T47D (cell line): ENCODE measurements at places on chromosomes 6 and 20.
A peak's percentile ranks its signal among the peaks of the same experiment; 100 is the strongest.

- peak; percentile 75 for DNase-seq
Observed at GRCh38 chr20:50746138-50746940, 15.0 kb downstream of the PARD6B start.

DNA sequence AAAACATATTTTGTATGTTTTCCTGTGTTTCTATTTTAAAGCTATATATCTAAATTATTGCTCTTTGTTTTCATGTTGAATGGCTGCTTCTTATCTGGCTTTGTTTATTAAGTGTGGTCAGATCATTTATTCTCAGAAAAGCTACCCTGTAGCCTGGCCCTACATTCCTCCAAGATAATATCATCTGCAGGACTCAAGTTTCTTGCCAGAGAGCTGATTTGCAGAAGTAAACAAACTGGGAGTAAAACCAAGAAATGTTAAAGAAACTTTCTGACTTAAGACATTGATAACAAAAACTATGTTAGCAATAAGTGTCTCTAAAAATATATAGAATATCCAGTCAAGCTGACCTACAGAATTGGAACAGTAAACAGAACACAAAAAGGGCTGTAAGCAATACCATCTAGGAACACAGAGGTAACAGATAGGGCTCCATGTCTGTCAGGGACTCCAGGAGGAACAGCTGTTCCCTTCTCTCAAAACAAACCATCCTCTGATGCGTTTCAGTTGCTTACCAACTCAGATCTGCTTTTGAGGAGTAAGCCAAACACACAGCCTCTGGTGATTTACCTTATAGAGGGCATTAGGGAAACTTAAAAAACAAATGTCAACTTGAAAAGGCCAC is 17.5 kb upstream of the CEP85L start:
- DNase-seq: no peak

DNA sequence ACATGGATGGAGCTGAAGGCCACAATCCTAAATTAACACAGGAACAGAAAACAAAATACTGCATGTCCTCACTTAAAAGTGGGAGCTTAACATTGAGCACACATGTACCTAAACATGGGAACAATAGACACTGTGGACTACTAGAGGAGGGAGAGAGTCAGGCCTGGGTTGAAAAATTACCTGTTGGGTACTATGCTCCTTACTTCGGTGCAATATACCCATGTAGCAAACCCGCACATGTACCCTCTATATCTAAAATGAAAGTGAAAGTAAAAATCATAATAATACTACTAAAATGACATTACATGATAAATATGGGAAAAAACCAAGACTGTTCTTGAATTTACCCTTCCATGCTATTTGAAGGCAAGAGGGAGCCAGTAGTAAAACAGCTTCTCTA is 1273.8 kb upstream of the ADGRB3 start:
- DNase-seq: no peak

DNA sequence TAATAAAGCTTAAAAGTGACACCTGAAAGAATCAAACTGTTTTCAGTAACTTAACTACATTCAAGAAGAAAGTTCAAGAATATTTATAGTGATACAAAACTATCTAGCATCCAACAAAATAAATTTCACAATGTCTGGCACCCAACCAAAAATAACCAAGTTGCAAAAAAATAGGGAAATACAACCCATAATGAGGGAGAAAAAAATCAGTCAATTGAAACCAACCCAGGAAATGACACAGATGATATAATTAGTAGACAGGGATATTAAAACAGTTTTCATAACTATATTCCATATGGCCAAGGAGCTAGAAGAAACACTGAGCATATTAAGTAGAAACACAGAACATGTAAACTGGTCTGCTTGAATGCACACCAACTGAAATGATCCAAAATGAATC is 120.2 kb upstream of the BEND3 start:
- no peak for DNase-seq

DNA sequence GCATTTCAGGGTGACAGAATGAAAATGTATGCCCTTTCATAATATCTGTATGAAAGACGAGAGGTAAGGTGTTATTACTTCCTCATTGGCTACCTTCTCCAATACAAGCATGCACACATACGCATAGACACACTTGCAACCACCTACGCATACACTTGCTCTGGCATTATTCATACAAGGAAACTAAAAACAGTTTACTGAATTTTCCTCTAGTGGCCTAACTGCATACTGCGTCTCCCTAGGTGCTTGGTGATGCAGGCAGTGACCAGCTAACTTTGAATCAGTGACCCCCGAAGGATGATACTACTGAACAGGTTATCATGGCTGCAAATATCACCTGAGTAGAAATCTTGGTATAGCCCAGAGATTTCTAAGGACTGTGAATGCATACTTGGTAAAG is 593.1 kb downstream of the PKHD1 start:
- DNase-seq: no peak

DNA sequence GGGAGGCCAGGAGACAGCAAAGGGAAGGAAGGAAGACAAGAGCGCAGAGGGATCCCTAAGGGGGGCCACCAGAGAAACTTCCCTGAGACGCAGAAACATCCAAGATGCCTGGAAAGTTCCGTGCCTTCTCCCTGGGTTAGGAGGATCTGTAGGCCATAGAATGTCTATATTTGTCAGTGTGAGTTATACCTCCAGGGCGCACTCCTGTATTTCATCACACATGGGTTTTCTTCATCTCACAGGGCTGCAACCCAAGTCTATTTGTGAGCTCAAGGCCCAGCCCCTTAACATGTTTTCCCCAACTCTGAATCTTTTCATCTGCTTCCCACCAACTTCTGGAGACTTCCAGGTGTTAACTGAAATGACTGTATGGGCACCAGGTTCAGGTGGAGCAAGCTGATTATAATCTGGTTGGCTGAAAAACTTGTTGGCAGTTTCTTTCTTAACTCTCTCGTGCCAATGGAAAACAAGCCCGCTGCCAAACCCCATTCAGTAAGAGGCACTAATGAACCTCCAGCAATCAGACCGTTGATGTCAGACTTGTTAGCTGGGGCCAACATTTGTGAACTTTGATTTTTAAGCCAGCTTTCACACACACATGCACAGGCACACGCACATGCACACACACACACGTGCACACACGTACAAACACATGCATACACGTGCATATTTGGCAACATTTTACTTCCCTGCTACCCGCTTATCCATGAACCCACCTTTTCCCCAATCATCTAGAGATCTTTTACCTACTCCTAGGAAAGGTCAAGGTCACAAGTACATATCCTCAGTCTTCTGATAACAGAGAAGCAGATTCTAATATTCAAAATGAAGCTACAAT is 247.5 kb upstream of the GMDS start:
- DNase-seq: no peak

DNA sequence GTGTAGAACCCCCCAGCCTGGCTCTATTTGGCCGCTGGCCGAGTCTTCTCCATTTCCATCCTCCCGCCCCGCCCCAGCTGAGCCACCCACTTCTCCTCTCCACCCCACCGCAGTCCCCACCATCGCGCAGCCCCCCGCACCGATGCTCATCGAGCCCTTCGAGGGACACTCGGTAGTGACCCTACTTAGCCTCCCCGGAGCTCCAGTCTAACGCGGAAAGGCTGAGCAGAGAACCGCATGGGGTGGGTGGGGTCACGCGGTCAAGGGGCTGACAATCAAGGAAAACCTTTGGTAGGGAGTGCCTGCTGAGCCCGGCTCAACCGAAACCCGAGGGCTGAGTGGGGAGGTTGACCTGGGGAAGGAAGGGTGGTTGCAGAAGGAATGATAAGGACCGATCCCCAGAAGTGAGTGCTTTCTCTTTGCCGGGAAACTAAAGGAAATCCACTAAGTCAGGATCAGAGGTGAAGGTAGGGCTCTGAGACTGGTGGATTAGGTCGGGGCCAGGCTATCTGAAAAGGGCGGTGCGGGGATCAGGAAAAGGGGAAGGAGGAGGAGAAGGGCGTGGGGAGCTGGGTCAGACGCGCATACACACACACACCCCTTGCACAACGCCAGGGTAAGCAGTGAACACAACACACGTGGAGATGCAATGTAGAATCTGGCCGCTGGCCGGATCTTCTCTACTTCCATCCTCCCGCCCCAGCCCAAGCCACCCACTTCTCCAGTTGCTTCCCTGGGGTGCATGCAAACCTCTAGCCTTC is 49.8 kb downstream of the CPXM1 start:
- DNase-seq: peak; percentile 54

DNA sequence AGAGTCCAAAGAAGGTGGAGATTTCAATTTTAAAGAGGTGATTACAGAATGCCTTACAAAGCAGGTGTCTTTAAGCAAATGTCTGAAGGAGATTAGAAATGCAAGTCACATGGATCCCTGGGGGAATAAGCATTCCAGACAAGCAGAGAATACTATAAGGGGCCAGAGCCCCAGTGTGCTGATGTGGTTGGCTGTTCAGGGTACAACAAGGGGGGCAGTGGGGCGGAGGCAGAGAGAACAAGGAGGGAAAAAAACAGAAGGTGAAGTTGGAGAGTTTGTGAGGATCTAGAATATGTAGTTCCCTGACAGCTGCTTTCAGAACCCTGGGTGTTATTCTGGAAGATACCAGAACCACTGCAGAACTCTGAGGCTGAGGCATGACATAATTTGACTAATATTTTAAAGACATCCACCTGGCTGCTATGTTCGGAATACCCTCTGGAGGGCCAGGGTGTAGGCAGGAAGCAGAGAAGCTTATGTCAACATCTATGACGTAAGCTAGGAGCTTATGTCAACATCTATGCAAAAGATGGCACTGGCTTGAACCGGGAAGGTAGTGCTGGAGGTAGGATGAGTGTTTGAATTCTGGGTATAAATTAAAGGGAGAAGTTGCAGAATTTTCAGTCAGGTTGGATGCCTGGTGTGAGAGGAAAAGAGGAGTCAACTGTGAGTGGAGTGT is 276.3 kb upstream of the AGPAT4 start:
- DNase-seq: no peak

GRCh38 chr6:142235791-142236190 is 66.0 kb upstream of the ADGRG6 start:
- DNase-seq: no peak

GRCh38 chr6:168186438-168186837 is 107.4 kb upstream of the FRMD1 start:
- no peak for DNase-seq

DNA sequence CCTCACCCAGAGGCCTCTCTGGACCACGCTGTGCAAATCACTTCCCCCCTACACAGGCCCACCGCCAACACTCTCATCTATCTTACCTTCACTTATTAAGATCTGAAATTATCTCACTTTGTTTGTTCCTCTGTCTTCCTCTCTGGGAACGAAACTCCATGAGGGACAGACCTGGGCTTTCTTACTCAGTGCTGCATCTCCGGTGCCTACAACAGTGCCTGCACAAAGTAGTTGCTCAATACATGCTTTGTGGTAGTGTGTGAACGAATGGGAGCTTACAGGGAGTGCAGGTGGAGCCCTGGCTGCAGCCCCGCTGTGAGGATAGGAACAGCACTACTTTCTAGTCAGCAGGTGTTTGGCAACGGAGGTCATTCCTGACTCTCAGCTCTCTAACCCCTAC is 5.3 kb downstream of the CASS4 start:
- no peak for DNase-seq

GRCh38 chr20:35387334-35387733 is 24.4 kb downstream of the UQCC1 start:
- no peak for DNase-seq

- no peak for DNase-seq
Observed at GRCh38 chr20:2955257-2955970, 82.1 kb downstream of the PTPRA start.

GRCh38 chr6:88304520-88304919 is 138.4 kb upstream of the CNR1 start:
- DNase-seq: no peak

DNA sequence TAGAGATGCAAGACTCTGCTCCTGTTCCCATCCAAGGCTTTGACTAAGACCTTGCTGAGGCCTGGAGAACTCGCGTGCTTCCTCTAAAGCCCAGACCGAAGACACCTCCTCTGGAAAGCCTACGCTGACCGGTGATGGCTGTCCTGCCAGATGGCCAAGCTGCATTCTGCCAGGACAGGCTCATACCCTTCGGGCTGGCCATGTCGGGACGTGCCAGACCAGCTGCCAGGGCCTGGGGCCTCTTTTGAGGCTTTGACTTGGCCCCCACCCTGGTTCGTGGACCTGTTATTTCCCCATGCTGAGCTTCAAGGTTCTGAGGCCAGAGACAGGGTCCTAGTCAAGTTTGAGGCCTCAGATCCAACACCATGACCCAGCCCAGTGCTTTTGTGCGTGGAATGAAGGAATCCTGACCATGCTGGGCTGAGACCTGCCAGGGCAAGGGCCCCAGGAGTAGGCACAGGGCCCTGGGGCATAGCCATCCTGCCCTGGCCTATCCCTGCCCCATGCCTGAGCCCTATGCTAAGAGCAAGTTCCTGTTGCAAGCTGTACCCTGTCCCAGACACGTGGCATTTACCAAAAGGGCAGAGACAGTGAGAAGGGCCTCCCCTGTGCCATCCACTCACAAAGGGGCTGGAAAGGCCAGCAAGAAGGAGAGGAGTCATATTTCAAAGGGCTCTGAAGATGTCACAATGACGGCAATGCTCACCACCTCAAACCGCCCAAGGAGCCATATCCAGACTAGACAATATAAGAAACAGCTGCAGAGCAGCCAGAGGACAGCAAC is 42.8 kb downstream of the MRPL14 start:
- peak; percentile 77 for DNase-seq

- peak; percentile 91 for DNase-seq
Observed at GRCh38 chr6:71288228-71289038, at the start of gene OGFRL1. TSS of gene OGFRL1 (plus strand) at chr6:71288811. CDS start at chr6:71288937, 126 bp downstream.

- DNase-seq: no peak
Observed at GRCh38 chr6:100719883-100720682, 161.0 kb downstream of the ASCC3 start.

GRCh38 chr20:32875673-32876072 is 16.9 kb downstream of the EFCAB8 start:
- no peak for DNase-seq
